Glutamatergic neuron (in vitro differentiated cells): ENCODE measurements at places on chromosomes 1 and 21. TPM values are rescaled to one million over a fixed set of nuclear protein-coding genes. Genes with fewer than 3 reads are reported as not detected.
A peak's percentile ranks its signal among the peaks of the same experiment; 100 is the strongest.

SYCP1 gene
- not detected for total RNA-seq

XCL2 gene
- total RNA-seq: not detected

DNA sequence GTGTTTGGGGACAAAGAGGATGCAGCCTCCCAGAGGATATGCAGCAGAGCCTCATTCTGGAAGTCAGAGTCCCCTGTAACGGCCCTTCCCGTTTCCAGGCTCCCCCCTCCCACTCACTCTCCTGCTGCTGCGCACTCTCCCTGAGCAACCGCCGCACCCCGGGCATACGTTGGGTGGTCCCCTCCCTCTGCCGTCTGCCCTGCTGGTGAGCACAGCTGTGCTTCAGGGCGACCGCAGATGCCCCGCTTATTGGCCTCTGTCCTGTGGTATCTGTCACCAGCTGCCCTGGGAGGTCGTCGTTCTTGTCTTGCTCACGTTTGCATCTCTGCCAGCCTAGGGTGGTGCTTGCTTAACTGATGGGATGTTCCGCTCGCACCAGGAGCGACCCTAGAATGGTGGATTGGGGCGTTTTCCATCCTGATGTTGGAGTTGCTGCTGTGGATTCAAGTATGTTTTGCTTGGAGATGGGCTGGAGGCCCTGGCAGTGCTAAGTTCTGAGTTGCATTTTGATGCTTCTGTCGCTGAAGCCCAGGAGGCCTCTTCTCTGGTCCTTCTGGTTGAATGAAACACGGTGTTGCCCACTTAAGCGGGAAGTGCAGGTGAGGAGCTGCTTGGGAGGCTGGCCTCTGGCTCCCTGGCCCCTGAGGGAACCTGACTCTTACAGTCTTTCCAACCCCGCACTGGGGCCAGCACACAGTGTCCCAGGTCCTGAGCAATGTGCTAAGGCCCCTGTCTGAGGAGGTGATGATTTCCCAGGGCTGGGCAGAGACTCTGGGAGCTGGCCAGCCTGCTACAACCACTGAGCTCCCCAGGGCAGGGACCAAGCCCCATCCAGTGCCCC lies 3.2 kb downstream of the TMEM201 start:
- DNase-seq: peak; percentile 74

GRCh38 chr1:160428655-160429054 lies 28.3 kb downstream of the VANGL2 start:
- DNase-seq: peak; percentile 60

DNA sequence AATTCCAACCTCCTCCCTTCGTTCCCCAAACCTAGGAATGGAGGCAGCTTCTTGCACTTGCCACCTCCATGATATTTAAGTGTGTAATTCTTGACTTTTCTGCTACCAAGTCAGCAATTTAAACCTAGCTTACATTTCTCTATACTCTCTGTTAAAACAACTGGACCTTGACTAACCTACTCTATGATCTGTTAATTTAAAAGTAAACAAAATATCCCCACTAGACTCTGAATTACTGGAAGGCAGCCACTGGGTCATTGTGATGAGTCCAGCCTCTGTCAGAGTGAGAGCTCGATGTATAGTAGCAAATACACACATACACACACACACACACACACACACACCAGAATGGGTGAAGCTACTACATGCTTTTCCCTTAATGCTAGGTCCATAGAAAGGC lies 40.0 kb upstream of the DHCR24 start:
- DNase-seq: no peak

GRCh38 chr1:54474310-54475251 lies 68.4 kb upstream of the SSBP3 start:
- DNase-seq: peak; percentile 77

DNA sequence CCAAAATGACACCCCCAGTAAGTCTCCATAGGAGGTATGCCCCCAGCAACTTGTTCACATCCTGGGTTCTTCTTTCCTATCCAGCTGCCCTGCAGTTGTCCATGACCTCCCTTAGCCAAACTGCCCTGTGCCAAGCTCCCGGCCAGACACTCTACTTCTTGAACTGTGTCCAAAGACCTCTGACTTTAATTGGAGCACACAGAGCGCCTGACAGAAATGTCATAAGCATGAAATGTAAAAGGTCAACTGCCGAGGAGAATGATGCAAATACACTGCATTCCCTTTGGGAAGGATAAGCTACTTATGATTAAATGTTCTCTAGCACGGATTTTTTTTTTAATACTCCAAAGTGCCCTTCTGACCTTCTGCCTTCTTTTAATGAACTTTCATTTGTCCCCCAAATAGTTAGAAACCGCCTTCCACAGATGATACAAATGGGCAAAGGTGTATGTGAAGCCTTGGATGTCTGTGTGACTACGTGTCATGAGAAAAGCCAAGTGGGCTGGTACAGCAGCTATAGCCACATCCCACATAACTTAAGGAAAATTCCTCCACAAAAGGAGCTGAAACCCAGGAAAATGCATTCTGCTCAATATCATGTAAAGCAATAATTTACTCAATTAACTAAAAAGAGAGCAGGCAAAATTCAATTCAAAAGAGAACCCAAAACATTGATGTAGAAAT lies 26.8 kb downstream of the PALMD start:
- DNase-seq: no peak
